ENCODE measurements at places on chromosomes 7 and 10.

- DNase-seq = no peak
Observed at GRCh38 chr10:99532687-99533495, at the start of gene NKX2-3. Gene NKX2-3 (plus strand): TSS chr10:99532942. CDS start chr10:99533132, 190 bp downstream.

DNA sequence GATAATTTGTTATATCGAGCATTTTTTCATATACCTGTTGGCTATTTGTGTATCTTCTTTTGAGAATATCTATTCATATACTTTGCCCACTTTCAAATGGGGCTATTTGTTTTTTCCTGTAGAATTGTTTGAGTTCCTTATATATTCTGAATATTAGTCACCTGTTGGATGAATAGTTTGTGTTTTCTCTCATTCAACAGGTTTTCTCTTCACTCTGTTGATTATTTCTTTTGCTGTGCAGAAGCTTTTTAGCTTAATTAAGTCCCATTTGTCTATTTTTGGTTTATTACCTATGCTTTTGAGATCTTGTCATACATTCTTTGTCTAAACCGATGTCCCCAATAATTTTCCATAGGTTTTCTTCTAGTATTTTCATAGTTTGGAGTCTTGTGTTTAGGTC lies 65.3 kb downstream of the VTI1A start:
- DNase-seq = no peak

DNA sequence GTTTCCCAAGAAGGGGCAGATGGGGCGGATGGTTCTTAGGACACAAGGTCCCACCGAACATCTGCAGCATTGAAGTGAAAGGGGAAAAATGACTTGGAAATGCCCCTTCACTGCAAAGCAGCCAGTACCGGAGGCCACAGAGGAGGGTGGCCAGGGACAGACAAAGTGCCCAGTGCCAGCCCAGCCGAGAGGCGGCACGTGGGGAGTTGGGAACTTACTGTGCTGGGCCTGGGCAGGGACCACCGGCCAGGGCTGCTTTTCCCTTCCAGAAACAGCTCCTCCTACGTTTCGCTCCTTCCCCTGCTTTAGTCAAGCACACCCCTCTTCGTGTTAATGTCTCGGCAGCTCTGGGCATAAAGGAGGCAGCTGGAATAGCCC lies 129.2 kb downstream of the TNS3 start:
- DNase-seq = no peak

DNA sequence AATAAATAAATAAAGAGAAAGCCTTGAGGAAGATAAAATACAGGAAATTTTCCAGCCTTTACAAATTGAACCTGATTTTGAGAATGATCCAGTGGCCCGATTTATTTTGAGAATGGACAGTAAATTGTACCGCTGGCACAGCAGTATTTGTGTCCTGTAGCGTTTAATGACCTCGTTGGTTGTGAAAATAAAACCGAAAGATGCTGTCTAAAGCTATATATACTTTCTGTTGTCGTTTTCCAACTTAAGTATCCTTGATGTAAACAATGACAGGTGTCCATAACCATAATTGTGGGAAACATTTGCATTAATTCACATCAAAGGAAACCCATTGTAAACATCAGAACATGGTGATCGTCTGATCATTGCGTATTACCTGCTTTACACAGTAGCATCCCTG lies 38.8 kb downstream of the TBXAS1 start:
- no peak for DNase-seq

DNA sequence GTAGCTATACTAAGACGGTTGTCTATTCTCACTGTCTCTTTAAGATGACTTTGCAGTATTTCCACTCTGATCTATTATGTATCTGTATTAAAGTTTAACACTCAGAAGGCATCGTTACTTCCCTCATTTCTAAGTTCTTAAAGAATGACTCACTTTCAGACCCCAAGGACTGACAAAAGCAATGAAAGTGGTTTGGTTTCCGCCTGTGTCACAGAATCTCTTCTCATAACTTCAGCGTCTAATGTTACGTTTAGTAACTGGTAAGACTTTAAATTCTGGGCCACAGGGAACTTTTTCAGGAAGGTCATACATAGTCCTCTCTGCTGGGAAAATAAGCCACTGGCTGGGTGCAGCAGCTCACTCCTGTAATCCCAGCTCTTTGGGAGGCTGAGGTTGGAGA lies 892.0 kb upstream of the AUTS2 start:
- peak; percentile 94 for DNase-seq

DNA sequence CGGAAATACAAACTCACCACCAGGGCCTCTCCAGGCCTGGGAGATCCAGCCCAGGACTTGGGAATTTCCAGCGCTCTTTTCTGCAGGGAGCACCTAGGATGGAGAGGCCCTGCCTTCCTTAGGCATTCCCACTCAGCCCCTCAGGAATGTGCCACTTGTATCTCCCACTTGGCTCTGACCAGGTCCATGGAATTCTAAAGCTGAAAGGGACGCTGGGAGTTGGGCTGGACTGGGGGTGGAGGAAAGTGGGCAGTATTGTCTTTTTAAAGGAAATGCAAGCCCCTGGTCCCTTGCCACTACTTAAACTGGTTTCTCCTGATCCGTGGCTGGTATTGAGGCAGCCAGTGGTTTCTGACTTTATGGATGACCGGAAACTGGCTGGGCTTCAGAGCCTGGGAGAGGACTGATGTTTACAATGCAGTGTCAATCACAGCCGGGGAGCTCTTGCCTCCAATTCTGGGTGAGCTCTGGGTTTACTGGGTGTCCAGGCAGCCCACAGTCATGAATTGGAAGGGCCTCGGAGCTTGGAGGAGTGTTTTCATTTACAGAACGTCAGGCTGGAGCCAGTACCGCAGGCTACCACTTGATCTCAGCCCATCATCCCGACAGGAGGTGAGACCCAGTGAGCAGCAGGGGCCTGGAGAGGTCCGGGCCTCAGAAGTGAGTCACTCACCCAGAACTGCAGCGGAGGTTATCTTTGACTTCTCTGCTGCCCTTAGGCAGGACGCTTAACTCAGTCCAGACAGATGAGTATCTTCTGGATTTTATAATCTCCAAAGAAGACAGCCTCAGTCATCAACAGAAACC lies 27.3 kb downstream of the AGAP3 start:
- peak; percentile 53 for DNase-seq

GRCh38 chr7:95723583-95724180 lies 48.7 kb upstream of the DYNC1I1 start:
- DNase-seq = no peak

- DNase-seq = no peak
Observed at GRCh38 chr10:71045204-71045809, 156.9 kb upstream of the PCBD1 start.

- DNase-seq = no peak
Observed at GRCh38 chr10:44985175-44985681, 6.6 kb upstream of the DEPP1 start.

GRCh38 chr10:97411406-97411805 lies 10.3 kb upstream of the RRP12 start:
- no peak for DNase-seq

- DNase-seq = no peak
Observed at GRCh38 chr7:1457949-1458682, 1.2 kb downstream of the MICALL2 start.

DNA sequence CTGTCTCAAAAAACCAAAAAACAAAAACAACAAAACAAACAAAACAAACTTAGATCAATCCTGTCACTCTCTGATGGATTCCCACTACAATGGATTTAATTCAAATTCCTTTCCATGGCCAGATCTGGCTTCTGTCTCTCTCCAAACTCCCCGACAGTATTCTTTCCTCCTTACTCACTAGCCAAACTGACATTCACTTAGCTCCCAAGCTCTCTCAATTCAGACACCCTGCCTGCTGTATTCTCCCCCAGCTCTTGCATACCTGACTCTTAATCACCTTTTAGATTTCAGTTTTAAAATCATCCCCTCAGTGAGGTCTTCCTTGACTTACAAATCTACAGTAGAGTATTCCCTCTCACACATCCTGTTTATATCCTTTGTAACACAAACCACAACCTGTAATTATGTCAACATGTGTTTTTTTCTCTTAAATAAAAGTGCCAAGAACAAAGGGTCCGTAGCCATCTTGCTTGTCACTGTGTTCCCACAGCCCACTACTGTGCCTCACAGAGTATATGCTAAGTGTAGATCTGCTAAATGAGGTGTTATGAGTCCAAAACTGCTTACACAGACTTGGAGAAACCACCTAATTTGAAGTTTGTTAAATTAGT lies 14.4 kb downstream of the HERPUD2 start:
- DNase-seq = no peak

DNA sequence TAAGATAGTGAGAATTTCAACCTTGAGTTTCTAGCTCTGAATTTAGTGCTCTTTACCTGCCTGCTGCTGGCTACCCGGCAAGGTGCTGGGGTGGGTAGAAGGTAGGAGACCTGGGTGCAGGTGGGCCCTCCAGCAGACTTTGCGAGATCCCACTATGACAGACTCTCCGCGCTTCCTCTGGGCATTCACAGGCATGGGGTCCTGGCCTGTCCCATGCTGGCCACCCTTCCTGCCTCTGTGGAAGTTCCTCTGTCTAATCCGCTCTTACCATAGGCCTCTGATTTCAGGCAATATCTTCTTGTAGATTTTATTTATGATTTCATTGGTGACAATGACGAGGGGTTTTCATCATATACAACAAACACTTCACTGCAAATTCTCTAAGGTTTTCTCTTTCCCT lies 1.2 kb upstream of the WDFY4 start:
- DNase-seq = no peak

GRCh38 chr7:5501465-5501864 lies 77.8 kb upstream of the TNRC18 start:
- no peak for DNase-seq

- no peak for DNase-seq
Observed at GRCh38 chr10:69333205-69333604, 54.9 kb downstream of the HK1 start.

GRCh38 chr7:20895563-20895962 lies 108.9 kb upstream of the SP8 start:
- no peak for DNase-seq

DNA sequence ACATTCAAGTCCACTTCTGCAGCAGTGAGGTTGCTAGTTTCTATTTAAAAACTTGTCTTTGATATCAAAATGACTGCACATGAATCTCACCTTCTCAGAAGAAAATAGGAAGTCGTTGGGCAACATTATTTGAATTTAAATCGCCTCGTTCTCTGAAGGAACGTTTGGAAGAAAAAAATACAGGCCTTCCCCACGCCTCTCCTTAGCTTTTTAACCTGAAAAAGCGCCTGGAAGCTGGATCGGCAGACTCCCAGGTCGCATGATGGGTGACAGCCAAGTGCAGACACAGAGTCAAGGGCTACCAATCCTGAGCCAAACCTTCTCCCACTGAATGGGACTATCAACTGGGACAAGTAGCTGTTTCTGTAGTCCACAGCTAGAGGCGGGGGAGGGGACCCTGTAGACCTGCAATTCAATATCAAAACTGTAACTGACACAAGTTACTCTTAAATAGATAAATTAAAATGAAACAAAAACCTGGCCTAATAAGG lies 2.2 kb downstream of the FAM53B start:
- no peak for DNase-seq

DNA sequence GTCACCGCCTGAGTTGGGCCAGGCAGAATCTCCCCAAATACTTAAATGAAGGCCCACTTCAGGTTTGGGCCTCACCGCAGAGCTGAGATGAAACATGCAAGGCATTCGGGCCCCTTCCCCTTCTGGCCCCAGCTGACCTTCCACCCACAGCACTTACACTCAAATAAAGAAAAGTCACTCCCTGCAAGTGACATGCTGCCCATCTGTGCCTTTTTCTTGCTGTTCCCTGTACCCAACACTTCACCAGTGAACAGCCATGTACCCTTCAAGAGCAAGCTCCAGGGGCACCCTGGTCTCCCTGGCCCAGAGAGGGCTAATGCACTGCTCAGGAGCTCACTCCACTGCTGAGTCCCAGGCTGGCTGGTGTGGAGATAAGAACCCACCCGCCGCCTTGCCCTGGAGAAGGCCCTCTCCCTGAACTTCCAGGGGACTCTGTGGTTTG lies 40.7 kb downstream of the ZCCHC24 start:
- no peak for DNase-seq

- no peak for DNase-seq
Observed at GRCh38 chr7:151273651-151274390, 25.3 kb upstream of the SMARCD3 start.

DNA sequence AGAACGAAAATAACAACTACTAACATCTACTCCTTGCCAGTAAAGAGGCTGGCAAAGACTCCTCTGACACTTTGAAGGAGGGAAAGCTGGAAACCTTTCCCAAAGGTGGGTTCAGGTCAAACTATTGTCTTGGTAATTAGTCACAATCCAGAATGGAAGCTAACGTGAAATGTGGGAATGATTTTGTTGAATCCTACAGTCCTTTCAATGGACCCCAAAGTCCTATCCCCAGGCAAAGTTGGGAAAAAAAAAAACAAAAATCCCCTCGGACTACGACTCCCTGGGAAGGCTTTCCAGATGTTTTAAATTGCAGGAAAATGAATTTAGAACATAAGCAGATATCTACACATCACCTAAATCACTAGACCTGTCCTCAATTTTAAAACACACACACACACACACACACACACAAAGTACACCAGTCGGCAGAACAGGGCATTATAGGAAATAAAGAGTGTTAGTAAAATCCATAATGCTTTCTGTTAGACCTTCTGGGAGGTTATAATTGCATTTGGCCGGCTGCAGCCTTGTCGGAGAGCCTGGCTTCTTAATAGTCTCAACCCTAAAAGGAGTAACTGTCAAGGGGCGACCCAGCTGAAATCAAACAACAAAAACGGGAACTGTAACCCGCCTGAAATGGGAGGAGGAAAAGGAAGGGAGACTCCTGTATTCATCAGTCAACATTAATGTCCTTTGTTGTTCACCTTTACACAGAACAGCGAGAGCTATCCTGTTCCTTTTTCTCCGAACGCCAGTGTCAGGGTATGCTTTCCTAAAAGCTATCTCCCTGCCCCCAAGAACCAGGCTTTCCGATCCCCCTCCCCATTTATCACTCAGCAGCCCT lies 1.5 kb downstream of the DOCK4 start:
- DNase-seq = no peak

- peak; percentile 69 for DNase-seq
Observed at GRCh38 chr10:24920907-24921881, 31.2 kb downstream of the PRTFDC1 start.

- no peak for DNase-seq
Observed at GRCh38 chr10:50511492-50512213, 112.1 kb downstream of the SGMS1 start.

DNA sequence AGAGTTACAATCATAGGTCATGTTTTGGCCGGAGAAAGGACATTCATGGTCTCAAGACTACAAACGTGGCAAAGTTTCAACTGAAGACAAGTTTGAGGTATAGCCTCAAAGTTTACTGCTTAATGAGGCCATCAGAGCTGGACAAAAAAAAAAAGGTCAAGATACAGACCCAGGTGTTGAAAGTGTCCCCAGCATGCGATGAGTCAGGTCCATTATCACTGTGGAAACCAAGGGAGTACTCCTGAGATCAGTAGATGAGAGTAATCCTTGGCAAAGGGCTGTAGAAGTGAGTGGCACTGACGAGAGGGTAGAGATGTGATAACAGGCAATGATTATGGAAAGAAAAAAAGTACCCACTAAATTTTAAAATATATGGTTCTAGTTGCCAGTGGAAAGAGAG lies 80.1 kb upstream of the LRRN3 start:
- no peak for DNase-seq

DNA sequence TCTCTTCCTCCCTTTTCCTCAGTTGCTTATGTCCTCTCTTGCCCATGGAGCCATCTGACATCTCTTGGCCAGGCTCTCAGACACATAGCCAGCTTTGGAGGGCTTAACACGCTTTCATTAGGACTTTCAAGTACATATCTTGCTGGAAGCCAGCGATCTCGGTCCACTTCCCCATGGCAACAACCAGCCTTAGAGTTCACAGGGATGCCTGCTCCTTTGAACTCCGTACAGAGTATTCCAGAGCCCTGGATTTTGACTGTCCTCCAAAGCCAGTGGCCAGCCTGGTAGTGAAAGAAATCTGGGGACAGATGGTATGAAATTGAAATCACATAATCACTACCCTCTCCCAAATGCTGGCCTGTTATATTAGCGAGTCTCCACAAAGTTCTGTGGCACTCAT lies 370.5 kb upstream of the NPVF start:
- DNase-seq = no peak

Measured in AG04449 (cell line).